ENCODE measurements at places on chromosomes 6 and 20.

DNA sequence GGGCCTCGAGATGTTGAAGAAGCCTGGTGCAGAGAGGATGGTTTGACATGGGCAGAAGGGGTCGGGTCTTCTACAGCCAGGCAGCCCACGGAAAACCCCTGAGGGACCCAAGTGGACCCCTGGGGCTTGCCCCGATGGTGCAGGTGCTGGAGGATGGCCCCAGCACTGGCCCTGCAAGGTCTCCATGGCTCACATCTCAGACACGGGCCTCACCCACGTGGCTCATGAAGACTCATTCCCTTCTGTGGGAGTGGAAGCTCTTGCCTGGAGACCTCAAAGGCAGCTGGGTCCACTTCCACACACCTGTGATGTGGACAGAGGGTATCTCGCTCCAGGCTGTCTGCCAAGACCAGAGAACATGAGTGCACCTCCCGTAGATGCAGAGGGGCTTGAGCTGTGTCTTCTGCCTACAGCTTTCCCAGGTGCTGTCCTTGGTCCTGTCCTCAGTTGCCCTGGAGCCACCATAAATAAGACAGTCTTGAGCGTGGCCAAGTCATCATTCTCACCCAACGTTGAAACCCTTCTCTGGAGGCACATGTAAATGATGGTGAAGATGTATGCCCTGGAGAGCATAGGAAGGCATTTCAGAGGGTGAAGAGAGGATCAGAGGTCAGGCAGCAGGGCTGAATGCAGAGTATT is 108.0 kb downstream of the SYNDIG1 start:
- no peak for DNase-seq

DNA sequence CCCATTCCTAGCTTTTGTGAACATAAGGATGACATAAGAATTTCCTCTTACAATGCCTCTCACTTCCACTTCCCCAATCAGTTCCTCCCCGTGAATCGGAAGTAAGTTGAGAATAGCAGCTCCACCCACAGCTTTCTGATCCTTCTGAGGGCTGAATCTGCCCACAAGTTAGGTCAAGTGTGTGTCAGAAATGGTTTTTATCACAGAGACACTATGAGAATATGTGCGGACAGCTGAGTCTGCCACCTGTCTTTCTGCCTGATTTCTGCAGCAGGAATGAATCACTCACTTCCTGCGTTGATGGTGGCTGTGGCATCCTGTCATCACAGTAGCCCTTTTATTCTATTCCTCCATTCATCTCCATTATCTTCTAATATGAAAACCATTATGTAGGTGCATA is 70.2 kb downstream of the RIN2 start:
- peak; percentile 44 for DNase-seq

- DNase-seq = no peak
These were observed 10.5 kb downstream of the SUMO4 start for GRCh38 chr6:149410557-149410956.

- no peak for DNase-seq
These were observed 37.6 kb downstream of the QRSL1 start for GRCh38 chr6:106667022-106667402.

DNA sequence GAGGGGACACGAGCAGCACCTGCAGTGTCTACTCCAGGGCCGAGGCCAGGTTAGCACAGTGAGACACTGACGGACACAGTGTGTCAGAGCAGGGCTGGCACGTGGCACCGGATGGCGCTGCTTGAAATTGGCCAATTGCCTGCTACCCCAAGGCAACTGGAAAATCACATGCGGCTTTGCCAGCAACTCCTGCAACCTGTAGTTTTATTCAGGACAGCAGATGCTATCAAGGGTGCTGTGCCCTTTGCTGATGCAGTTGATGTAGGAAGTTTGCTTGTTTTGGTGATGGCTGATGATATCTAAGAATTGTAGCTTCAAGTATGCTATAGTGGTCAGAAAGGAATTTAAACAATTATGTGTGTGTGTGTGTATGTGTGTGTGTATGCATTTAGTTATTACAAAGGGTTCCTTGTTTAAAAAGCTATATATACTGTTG is 25.9 kb downstream of the RIN2 start:
- DNase-seq = no peak

GRCh38 chr20:52590100-52590499 is 382.1 kb upstream of the TSHZ2 start:
- no peak for DNase-seq

DNA sequence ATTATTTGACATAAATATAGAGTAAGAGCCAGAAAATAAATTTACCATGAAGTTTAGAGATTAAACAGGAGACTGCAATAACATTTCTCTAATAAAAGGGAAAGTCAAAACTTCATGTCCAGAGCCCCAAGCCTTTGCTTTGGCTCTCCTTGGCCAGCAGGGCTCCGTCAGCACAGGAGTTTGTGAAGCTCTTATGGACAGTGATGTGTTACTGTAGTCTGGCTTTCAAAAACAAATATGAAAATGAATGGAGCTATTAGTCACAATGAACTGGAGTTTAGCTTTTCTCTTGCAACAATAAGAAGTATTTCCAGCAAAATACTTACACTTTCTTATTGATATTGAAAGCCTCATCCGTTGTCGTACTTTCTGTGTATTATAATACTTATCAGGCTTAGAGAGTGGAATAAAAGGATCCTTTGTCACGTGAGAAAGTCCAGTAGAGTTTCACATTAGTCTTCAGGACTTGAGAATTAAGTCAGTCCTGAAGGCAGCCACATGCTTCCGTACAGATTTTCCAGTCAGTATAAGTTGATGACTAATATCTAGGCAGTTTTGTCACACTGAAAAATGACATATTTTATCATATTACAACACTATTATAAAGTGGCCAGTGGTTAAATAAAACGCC is 117.0 kb upstream of the PRL start:
- DNase-seq = no peak

DNA sequence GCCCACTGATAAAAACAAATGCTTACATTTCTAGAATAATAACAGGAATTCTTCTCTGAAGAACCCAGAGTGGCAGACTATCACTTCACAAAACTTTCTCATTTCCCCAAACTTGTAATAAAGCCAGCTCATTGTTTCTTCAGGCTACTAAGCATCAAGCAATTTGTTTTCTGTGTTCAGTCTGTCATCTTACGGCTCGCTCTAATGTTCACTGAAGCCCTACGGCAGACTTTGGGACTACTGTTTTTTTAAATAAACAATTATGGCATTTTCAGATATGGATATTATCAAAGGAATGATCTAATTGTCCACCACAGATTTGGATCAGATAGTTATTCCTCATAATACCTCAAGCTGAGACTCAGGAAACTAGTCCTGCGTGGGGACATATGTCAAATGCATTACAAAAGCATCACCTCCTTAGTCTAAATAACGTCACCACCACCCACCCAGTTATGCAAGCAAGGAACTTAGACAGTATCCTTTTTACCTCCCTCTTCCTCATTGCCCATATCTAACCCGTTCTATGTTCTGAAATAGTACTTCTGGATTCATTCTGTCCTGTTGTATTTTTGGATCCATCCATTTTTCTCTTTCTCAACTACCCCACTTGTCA is 415.1 kb downstream of the PLCB1 start:
- DNase-seq = no peak

- DNase-seq = no peak
These were observed 305.4 kb downstream of the CDKAL1 start for GRCh38 chr6:20839630-20840029.

GRCh38 chr6:27168108-27168507 is 79.4 kb upstream of the PRSS16 start:
- no peak for DNase-seq

- DNase-seq = no peak
These were observed 108.9 kb downstream of the SAMD5 start for GRCh38 chr6:147617366-147617765.

GRCh38 chr6:112986321-112986720 is 639.2 kb downstream of the RFPL4B start:
- DNase-seq = no peak

- DNase-seq = no peak
These were observed 61.9 kb upstream of the JARID2 start for GRCh38 chr6:15183979-15184378.

- DNase-seq = no peak
These were observed 4.4 kb downstream of the ZKSCAN3 start for GRCh38 chr6:28353981-28354676.

DNA sequence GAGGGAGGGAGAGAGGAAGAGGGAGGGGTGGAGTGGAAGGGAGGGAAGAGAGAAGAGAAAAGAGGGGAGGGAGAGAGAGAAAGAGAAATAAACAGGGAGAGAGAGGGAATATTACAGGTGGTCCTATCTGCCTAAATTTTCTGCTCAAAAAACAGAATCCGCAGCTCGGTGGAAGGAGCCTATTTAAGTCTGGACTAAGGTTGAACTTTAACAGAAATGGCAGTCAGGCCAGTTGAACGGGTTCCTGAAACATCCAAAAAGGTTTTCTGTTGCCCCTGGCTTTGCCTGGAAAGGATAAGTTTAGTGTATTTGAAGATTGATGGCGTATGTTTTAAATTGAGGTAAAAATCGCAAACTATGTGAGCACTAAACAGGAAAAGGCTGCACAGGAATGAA is 2.2 kb downstream of the TFAP2B start:
- DNase-seq = no peak

- DNase-seq = peak; percentile 72
These were observed 4.5 kb downstream of the TP53INP2 start for GRCh38 chr20:34708621-34709043.

DNA sequence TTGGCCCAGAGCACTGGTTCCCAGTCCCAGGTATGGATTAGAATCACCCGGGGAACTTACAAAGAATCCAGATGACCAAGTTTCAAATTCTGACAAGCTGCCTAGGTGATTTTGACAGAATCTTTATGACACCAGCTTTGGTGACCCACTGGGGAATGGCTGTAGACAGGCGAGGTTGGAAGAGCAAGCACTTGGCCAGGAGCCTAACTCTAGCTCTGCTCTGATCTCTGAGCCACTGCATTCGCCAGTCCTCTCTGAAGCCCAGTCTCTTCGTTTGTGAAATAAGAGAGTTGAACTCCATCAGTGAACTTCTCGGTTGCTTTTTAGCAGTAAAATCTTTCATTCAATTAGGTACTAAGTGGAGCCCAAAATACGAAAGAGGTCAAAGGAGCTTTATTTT is 161.2 kb downstream of the VEGFA start:
- DNase-seq = no peak

DNA sequence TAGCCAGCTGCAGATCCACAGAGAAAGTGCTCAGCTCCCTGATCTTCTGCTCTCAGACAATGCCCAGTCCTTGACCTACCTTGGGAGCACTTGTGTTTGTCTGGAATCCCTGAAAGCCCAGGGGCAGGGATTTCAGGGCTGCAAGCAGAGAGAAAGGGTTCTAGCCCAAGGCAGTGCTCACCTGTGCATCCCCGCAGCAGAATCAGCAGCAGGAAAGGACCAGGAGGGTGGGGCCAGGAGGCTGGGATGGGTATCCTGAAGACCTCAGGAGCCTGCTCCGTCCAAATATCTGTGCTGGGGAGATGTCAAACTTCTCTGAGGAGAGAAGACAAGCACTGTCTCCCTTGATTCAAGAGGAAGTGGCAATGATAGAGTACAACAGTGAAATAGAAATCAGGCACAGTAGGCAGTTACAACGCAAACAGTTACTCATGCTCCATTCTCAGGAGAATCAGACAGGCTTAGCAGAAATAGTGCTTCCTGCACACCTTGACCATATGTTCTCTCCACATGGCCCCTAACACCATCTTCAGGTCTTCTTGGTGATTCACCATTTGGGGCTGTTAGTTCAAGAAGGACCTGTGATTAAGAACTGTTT is 28.7 kb upstream of the SIRPG start:
- peak; percentile 24 for DNase-seq

DNA sequence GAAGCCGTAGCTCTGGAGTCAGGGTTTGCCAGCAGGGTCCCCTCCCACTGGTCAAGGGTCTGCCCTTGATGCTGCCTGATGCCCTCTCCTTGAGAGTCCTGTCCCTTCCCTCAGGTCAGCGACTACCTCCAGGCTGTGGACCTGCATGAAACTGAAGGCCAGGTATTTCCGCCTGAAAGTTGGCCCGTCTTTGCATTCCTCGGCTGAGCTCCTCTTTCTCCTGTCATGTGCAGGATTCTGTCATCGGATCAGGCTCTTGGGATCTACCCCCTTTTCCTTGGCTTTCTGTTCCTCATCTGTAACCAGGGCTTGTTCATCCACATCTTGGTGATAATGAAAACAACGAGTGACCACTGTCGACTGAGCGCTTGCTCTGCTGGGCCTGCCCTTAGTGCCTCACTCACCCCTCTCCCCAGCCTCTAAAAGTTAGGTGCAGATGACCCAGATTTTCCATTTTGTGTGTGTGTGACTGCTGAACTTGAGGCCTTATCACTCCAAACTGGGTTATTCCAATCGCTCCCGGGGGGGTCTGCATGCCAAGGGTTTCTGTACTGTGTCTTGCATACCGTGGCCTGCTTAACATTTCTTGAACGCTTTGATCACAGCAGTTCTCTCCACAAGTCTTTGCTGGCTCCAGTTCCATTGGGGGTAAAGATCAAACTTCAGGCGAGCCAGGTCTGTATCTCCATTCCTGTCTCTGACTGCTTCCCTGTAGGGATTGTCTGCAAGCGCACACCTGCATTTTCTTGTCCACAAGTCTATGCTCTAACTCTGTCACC is 81.6 kb downstream of the DTD1 start:
- no peak for DNase-seq

DNA sequence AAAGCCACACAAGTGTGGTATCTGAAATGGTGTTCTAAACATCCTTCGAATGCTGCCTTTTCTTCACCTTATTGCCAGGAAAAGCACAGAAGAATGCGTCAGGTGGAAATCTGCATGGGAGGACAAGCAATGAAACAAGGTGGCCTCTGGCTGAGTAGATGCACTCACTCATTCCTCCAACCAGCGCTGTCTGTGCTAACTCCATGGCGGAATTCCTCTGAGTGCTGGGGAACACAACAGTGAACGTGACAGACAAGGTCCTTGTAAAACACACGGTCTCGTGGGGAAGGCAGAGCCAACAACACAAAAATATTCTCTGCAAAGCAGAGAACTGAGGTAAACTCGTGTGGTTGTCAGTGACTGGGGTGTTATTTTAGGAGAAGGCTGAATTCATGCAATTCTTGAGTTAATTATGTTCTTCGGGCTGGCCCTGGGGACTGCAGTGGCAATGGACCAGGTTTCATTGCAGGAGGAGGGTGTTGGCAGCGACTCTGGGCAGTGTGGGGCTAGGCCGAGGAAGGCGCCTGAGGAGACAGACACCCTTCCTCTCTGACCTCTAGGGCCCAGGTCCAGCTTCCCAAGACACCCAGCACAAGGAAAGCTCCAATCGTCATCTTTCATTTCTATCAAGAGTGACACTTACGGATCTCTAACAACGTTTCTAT is 339.7 kb downstream of the PRKN start:
- DNase-seq = no peak
